ENCODE measurements at places on chromosomes 1 and 21.

DNA sequence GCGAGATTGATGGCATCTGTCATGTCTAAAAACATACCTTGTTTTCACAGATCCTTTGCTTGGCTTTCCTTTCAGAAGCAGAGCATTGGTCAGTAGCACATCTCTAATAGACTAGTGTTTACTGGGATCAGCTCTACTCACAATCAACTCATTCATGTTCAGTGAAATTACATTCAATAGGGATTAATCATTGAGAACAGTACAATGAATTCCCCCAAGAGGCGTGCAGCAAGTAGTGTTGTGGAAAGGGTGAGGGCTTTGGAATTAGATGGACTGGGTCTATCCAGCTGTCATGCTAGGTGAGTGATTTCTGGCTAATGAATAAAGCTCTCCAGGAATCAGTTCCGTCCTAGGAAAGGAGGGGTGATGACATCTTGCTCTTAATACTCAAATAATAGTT lies 155.2 kb upstream of the COA6 start:
- no peak for DNase-seq

GRCh38 chr1:177495878-177496277 lies 325.1 kb downstream of the BRINP2 start:
- DNase-seq: no peak

- no peak for DNase-seq
These were observed 121.3 kb downstream of the TGFB2 start for GRCh38 chr1:218466341-218467010.

DNA sequence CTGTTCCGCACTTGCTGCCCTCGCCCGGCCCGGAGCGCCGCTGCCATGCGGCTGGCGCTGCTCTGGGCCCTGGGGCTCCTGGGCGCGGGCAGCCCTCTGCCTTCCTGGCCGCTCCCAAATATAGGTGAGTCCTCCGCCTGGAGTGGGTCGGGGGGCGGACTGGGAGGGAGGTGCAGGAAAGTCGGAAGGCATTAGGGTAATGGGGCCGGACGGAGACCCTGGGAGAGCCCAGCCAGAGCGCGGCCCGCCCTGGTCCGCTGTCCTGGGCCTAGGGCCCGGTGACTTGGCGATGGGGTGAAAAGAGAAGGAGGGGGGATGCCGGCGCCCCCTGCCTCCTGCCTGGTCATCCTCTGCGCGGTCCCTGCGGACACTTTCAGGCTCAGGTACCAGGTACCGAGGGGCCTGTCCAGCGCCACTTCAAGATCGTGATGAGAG lies 243 bp downstream of the ADAM15 start:
- DNase-seq: no peak

- peak; percentile 5 for DNase-seq
These were observed 268.0 kb downstream of the PTGER3 start for GRCh38 chr1:70779571-70779970.

DNA sequence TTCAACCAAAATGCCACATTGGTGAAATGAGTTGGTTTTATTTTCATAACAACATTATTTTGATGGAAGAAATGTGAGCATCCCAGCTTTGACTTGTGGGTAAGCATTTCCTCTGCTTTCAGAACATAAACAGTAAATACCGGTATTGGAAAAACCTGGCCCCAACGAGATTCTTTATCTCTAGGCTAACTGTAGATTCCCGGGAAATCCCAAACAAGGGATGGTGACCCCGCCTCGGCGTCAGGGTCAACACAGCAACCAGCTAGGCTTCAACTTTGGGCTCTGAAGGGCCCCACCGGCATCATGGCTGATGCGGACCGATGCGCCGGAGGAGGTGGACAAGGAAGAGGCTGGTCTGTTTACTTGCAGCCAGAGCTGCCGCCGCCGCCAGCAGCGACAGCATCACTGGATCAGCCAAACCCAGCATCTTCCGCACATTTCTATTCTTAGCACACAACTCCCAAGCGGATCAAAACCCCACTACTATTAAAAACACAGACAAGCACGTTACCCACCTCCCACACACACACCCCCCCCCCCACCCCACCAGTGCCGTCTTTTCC lies 1.1 kb downstream of the AKT3 start:
- peak; percentile 44 for DNase-seq
